ENCODE measurements at places on chromosomes 5 and 9.

DNA sequence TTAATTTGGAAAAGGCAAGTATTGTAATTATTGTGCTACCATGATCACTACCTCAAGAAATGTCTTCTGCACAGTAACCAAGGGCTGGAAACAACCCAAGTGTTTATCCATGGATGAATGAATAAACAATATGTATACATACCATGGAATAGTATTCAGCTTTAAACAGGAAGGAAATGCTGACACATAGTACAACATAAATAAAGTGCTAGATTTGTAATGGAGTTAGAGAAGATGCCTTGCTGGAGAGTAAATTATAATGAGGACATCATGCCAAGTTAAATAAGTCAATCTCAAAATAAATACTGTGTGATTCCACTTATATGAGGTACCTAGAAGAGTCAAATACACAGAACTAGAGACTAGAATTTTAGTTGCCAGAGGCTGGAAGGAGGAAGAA, 160.0 kb downstream of the CCDC192 start:
- no peak for DNase-seq

GRCh38 chr9:737400-738120, 103.9 kb upstream of the DMRT1 start:
- DNase-seq, result peak; percentile 25

DNA sequence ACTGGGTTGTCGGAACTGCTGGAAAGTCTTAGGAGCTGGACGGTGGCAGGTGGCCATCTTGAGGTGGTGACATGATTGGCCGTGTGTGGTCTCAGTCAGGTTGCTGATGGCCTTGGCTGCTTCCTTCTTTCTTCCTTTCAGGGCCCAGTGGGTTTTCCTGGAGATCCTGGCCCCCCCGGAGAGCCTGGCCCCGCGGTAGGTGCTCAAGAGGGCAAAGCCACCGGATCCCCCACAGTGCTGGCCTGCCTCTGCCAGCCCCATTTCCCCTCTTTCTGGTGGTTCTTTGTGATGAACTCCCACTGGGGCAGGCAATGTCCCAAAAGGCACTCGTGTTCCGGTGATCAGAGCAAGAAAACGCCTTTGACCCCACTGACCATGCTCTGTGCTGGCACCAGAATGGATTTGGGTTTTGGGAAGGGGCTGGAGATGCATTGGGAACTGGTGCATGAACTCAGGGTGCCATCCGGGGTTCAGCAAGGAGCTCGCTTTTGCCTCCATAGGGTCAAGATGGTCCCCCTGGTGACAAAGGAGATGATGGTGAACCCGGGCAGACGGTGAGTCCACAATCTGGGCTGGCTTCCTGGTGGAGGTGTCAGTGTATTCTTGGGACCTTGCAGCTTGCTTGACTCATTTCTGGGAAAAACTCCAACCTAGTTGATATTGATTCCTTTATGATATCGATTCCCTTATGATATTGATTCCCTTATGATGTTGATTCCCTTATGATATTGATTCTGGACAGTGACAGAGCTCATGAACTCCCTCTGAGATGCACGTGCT, 65.0 kb upstream of the FCN2 start:
- DNase-seq, result no peak

DNA sequence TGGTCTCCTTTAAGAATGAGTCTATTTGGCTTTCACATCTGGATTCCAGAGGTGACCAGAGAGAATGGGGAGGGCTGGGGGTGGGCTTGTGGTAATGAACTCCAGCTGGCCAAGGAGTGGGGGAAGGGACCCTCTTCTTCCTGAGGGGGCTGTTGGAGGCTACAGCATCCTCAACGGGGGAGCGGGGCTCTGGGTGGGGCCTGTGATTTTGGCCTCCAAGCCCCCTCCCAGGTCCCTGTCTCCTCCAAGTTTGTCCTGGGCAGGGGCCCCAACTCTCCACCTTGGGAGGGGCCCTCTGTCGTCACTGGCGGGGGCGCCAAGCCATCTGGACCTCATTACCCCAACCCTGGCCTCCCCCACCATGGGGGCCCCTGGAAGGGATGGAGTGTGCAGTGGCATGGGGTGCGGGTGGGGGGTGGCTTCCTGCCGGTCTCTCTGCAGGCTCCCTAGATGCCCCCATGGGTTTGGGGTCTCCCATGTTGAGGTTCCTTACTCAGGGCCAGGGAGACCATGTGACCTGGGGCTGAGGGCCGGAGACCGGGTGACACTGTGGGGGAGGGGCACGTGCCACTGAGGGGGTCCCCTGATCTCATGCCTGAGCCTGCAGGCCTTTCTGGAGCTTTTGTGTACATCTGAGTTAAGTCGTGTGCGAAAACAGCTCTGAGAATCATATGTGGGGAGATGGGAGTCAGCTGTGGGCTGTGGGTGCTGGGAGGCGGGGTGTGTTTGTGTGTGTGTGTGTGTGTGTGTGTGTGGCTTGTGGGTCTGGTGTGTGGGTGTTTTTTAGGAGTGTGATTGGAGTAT, 32.4 kb downstream of the GOLGA2 start:
- DNase-seq, result peak; percentile 77

DNA sequence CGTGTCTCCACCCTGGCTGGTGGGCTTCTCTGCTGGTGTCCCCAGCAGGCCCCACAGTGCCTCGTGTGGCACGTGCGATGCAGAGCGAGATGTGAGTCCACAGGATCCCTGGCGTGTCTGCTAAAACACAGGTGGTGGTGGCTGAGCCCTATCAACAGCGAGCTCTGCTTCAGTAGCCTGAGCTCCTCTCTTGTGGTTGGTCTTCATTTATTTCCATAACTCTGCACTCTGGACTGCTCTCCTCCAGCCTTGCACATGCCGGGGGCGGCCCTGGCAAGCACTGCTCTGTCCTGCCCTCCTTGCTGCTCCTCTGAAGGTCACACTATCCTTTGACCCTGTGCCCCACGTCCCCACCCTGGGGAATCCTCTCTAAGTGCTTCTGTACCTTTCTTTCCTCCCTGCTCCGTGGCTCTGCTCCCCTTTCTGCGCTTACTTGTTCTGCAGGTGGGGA, 59.2 kb downstream of the NSUN2 start:
- DNase-seq, result no peak

All from fibroblast of skin of abdomen (primary cell).